ENCODE measurements at places on chromosomes 7 and 10. TPM values are rescaled to one million over a fixed set of nuclear protein-coding genes. Genes with fewer than 3 reads are reported as not detected.

The COBL gene
- total RNA-seq = not detected

The PKD2L1 gene
- not detected for total RNA-seq

The KCNH2 gene
- 0.24 TPM for total RNA-seq

The PLEKHS1 gene
- not detected for total RNA-seq

The CRYGN gene
- not detected for total RNA-seq

DNA sequence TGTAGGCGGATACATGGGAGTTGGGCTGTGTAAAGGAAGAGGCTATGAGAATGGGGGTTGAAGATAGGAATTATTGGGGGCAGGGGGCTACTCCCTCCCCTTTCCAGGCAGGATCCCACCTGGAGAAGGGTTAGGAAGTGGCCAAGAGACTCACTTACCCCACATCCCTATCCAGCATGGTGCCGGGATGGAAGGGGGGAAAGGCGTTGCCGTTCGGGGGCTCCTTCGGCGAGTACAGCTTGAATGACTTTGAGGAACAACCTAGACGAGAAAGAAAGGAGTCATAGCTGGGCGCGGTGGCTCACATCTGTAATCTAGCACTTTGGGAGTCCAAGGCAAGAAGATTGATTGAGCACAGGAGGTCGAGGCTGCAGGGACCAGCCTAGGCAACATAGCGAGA lies 8.9 kb downstream of the LDB1 start:
- no peak for DNase-seq

GRCh38 chr10:86434656-86435055 lies 68.1 kb upstream of the GRID1 start:
- no peak for DNase-seq

- no peak for DNase-seq
These were observed 127.5 kb downstream of the TMEM178B start for GRCh38 chr7:141201145-141201885.

- no peak for DNase-seq
These were observed 275.4 kb upstream of the PFKP start for GRCh38 chr10:2791774-2792443.

DNA sequence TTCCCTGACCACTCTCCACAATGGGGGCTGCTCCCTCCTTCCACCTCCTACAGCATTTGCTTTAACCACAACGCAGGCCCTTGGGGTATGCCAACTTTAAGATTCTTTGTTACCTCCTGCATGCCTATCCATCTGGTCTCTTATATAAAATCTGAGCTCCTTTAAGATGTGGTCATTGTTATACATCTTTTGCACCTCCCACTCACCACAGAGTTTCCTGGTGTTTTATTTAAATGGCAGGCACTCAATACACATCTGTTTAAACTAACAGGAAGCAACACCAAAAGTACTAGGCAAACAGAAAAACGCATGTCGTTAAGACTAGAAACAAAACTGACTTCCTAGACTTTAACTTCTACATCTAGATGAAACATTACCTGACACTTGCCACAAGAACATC lies 36.3 kb downstream of the SLC25A13 start:
- DNase-seq = no peak

All from CD8-positive, alpha-beta memory T cell (primary cell).